ENCODE measurements at places on chromosomes 5 and 9. TPM values are rescaled to one million over a fixed set of nuclear protein-coding genes. Genes with fewer than 3 reads are reported as not detected.

Gene TCF7
- 229 TPM for total RNA-seq

GRCh38 chr9:69130456-69131441 is 43.3 kb upstream of the TJP2 start:
- no peak for DNase-seq

Gene EIF4EBP3
- 14.8 TPM for total RNA-seq

Gene PALM2AKAP2
- not detected for total RNA-seq

DNA sequence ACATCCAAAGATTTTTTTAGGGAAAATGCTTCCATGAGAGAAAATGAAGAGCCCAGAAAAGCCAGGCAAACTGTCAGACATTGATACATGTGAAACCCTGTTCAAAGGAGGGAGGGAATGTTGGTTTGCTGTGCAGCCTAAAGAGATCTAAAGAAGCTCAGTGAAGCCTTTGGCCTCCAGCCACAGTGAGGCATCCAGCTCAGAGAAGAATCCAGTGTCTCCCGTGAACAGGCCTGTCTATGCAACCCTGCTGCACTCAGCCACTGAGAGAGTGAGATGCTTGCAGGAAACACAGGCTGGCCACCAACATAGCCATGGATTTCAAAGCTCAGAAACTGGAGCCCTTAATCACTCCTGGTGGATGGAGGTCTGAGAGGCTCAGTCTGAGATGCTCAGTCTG is 171.4 kb upstream of the PLCXD3 start:
- no peak for DNase-seq

DNA sequence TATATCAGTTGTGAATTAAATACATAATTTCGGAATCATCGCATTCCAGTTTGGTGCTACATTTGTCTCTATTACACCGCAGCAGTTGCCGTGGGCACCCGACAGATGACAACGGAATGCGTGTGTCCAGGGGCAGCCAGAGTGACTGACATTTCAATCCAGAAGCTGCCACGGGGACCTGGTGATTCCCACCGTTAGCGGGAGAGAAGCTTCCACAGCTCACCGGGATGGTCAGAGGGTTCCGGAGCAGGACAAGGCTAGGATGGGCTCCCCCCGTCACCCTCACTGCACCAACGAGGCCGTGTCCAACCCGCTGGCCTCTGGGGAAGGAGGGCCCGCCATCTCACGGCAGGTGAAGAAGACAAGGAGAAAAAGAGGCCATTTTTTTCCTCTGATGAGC is 86.8 kb downstream of the GTF3C4 start:
- DNase-seq, result no peak

Gene ZNF300
- total RNA-seq, result 2.2 TPM

DNA sequence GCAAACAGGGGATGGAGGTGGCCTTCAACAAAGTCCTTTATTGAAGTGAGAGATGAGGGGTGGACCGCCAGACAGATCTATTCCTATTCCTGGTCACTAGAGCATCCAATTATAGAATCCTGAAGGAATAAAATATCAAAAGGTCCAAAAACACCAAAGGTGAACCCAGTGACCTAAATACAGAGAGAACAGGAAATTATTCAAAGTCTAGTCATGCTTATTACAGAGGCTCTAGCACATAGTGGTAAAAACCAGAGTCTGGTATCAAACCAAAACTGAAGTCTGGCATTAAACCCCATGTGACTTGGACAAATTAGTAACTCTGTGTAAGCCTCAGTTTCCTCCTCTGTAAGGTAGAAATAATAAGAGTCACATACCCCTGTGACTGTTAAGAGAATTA is 100.5 kb upstream of the SNX2 start:
- DNase-seq, result no peak

DNA sequence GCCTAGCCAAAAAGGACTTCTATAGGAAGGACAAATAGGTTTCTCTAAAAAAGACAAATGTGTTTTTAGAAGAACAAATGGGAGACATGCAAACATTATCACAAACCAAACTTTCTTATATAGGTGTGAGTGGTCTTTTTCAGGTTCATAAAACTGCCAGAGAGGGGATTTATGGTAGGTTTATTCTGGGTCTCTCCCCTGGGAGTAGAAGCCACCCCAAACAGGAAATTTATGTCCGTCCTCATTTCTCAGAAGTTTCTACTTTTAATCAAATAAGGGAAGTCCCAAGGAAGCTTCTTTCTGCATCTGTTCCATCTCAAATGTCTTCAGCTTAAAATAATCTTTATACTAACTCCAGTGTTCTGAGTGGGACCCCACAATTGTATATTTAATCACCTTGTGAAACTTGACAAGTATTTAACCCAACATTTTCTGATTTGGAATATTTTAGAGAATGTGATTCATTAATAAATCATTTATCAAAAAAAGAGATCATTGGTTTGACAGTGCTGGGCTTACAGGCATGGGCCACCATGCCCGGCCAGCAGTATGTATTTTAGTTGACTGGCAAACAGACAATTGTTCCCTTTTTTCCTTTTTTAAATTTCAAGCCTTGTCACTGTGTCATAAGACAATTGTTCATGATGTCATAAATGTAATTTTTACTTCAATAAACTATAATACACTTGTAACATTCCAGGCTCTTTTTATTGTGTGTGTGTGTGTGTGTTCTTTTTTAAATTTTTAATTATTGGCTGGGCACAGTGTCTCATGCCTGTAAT is 44.6 kb upstream of the GLDC start:
- DNase-seq, result no peak

- DNase-seq, result no peak
Observed at GRCh38 chr5:137856916-137857862, 10.5 kb upstream of the MYOT start.

All from activated naive CD4-positive, alpha-beta T cell treated with anti-CD3 and anti-CD28 coated beads, Interleukin-2, amount 50 U/mL, for 72 hours (primary cell).